SIG-M5 (cell line): ENCODE measurements at places on chromosomes 11 and 22.

- DNase-seq, result no peak
These were observed 16.3 kb upstream of the OR56B1 start for GRCh38 chr11:5719703-5720495.

- DNase-seq, result no peak
These were observed 60.6 kb downstream of the SEZ6L start for GRCh38 chr22:26229910-26230309.

DNA sequence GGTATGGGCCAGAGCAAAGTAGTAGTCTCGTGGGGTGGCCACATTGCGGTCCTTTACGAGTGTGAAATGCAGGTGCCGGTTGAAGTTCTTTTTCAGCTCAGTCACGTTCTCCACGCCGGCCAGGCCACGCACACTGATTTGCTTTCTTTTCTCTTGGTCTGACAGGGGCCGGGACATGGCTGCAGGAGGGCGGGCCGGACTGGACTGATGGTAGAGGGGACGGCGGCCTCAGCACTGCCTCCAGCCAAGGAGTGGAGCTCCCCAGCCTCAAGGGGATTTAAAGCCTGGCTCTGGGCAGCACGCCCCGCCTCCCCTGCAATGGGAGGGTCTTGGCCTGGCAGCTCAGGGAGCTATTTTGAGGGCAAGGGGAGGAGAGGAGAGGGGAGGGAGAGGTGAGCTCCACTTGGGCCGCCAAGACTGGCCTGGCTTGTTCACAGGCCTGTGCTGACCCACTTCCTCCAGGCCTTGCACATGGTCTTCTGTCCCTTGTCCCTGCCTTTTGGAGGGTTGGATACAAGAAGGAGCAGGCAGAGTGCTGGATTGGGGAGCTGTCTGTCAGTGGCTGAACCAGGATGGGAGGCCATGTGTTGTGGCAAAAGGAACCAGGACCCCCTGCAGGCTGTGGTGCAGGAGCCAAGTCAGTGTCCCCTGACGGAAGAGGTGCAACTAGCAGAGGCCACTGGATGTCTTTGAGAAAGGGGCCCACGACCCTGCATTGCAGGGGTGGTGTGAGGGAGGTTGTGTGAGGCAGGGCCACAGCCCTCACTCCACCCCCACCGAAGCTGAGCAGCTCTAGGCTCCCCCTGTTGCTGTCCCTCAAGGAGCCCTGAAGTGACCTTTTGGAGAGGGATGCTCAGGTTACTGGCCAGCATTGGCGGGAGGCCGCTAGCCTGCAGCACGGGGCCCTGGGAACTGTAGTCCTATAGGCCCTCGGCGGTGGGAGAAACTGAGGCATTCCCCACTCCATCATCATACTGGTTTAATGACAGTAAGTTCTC lies at the start of gene PYGM:
Gene PYGM (minus strand): TSS at position 253 of the 998 bp plus-strand sequence. CDS start 76 bp downstream, at position 177.
- DNase-seq, result no peak

DNA sequence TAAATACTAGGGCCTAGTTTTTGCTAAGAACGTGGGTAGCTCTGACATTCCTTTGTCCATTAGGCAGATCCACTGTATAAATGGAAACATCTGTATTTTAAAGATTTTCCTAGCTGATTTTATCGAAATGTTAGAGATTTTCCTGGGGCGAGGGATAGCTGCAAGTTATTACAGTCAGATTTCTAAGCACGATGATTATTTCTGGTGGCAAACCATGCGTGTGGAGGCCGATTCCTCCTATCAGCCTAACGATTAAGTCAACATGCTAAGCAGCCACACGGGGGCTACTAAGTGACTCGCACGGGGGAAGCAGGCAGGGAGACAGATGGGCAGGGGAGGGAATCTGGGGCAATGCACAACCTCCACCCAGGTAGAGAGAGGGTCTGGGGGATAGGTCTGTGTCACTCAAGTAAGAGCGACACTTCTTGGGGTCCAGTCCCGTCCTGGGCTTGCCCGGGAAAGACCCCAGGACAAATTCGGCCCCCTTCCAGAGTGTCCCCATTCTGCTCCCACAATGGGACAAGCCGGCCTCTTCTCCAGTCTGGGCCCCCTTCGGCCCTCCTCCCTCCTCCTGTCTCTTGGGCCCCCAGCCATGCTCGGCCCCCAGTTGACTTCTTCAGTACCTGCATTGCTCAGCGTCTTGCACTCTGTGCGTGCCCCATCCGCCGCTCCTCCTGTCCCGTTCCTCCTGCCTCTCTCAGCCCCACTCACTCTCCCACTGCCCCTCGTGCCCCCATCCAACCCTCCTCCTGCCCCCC lies 571 bp downstream of the C11orf24 start:
- peak; percentile 40 for DNase-seq

DNA sequence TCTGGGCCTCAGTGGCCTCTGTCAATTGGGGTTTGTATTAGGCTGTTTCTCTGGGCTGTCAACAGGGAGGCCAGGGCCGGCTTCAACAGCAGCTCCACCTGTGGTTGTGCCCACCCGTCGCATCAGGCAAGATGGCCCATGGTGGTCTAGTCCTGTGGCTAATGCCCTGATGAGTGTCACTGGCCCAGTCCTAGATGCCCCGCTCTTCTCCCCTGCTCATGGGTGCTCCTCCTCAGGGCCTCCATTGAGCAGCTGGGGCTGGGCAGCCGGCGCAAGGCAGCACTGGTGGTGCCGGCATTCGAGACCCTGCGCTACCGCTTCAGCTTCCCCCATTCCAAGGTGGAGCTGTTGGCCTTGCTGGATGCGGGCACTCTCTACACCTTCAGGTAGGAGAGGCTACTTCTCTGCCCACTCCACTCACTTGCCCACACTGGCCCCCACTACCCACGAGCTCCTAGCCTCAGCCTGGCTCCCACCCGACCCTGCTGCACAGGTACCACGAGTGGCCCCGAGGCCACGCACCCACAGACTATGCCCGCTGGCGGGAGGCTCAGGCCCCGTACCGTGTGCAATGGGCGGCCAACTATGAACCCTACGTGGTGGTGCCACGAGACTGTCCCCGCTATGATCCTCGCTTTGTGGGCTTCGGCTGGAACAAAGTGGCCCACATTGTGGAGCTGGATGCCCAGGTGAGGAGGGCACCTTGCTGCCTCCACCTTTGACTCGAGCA lies 5.4 kb downstream of the LARGE2 start:
- DNase-seq, result no peak

DNA sequence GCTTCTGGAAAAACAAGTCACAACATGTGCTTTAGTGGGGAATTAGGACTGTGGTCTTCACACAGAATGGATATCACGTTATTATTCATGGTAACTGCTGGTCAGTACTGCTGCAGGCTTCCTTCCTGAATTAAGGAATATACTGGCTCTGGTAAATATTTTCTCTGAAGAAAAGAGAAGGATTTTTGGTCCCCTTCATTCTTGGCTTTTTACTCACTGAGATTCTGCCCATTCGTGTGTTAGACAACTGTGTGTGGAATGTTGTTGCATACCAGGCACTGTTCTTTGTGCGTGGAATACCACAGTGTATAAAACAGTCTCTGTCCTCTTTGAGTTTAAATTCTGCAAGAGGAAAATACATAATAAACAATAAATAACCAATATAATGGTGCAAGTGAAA lies 80.3 kb downstream of the ALX4 start:
- DNase-seq, result no peak

DNA sequence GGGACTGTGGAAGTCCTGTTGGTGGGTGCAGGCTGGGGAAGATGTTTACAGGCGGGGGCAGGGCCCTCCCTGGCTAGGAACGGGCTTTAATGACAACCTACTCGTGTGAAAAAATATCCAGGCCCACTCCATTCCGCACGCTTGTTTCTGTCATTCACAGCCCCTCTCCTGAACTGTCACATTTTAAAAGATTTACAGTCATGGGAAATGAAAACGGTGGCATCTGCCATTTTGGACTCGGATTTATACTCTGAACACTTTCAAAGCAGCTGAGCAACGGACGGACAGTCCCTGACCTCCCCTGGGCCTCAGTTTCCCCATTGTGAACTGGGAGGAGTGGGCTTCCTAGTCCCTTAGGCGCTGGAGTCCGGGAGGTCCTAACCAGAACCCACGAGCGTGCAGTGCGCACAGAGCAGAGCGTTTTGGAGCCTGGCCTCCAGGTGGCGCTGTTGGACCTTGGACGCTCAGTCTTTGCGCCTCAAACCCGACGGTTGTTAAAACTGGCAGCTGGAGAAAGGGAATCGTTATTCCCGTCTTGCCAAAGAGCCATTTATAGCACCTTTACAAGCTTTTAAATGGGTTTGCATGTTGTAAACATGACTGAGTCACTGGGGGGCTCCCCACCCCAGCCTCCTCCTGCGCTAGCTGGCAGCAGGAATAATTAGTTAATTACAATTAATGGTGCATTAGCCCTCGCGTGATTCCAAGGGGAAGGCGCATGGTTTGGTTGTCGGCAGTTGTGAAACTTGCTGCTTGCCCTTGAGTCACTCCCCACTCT lies 75.3 kb downstream of the FBLN1 start:
- no peak for DNase-seq

- DNase-seq, result no peak
These were observed 1.7 kb upstream of the LINC01488 start for GRCh38 chr11:69479591-69480271.

GRCh38 chr22:31096657-31097279 lies 10.6 kb downstream of the SELENOM start:
- DNase-seq, result no peak

GRCh38 chr11:111307472-111308108 lies 9.2 kb downstream of the POU2AF3 start:
- no peak for DNase-seq

DNA sequence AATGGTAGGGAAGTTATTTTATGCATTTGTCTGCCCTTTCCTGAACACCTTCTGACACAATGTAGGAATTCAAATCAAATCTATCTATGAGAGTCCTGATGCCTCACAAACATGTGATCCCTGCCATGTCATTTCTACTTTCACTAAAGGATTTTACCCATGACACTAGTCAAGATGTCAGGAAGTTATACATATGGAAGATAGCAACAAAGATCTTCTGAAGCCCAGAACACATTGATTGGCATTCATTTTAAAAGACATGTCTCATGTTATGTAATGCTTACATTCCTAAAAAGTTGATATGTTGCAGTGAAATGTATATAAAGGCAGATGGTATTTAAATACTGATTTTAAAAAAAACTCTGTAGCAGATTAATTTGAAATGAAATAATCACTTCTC lies 61.5 kb downstream of the FAM76B start:
- no peak for DNase-seq

- DNase-seq, result no peak
These were observed 42.8 kb upstream of the SLC37A2 start for GRCh38 chr11:125020342-125020741.

GRCh38 chr11:36023922-36024321 lies 80.1 kb downstream of the LDLRAD3 start:
- DNase-seq, result no peak

DNA sequence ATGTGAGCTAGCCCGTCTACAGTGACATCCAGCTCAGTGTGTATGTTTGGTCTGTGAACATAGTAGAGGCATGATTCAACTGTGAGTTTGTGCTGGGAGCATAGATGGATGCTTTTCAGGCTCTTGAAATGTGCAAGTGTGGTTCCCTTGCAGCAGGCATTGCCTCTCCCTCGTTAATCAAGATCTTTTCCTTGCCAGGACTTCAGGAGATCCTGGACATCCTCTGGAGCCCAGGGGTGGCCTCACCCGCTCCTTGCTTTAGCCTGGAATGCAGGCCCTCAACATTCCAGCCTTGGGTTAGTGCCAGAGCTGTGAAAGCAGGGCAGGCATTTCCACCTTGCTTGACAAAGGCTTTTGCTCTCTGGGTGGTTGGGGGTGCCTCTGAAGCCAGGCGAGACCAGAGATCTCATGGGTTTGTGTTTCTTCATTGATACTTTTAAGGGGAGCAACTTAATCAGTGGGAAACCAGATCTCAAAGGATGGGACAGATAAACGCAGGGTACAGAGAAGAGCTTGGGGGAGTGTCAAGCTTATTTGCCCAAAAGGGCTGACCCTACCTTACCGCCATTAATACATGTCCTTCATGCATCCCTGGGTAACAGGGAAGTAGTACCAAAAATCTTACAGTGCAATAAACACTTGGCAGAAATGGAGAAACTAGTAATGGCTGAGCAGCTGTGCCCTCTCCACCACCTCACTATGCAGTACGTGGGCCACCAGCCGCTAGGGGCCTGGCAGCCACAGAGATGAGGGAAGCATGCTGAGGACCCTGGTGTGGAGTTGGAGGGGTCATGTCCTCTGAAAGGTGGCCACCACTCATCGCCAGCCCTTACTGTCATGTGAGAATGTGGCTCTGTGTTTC lies 72.1 kb downstream of the PTPRJ start:
- no peak for DNase-seq

- no peak for DNase-seq
These were observed 6.2 kb upstream of the NEAT1 start for GRCh38 chr11:65416341-65416824.

DNA sequence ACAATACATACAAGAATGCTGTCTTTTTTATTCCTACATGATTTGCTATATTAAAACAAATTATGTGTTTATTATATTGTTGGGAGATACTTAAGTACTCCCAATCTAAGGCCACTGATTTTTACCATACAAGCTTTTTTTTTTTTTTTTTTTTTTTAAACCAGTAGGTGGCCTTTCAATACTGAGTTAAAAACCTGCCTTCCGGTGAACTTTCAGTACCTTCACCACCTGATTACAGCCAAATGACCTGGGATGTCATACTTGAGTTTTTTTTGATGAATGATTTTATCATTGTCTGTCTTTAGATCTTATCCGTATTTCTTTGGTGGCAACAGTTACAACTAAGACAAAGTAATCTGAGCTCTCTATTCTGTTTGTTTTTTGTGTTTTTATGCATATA lies 94.0 kb upstream of the FOLH1 start:
- DNase-seq, result no peak

- DNase-seq, result no peak
These were observed 18.7 kb upstream of the PPFIA1 start for GRCh38 chr11:70251659-70252321.

GRCh38 chr11:100687054-100687629 lies at the start of gene ARHGAP42:
TSS of gene ARHGAP42 (plus strand) at chr11:100687288. CDS start at chr11:100687679, 391 bp downstream.
- DNase-seq, result no peak

DNA sequence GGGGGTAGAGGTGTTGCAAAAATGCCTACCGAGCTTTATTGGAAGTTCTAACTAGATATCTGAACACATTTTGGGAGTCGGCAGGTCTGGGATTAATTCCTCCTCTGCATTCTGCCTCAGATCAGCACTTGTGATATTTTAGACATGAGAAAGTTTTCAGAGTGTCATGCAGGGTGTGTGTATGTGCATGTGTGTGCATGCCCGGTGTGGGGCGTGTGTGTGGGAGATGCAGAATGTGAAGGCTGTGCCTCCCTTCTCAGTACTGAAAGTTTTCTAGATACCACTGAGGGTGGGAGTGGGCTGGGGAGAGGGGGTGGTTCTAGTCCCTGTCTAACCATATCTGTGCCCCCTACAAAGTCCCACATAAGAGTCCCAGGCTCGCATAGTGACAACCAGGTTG lies 180.0 kb upstream of the NTM start:
- no peak for DNase-seq

DNA sequence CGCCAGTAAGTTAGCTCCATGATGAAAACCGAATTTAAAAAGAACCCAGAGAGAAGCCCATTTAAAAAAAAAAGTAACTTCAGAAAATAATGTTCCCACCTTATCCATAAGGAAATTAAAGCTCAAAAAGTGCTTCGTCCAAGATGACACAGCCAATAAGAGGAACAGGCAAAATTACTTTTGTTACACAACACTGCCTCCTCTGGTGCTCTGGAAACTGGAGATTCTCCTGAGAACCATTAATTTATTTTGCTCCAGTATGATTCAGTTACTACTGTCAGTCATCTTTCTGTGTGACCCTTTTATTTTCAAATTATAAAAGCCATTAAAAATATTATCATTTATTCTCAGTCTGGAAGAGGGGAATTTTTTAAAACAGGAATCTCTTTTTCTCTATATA lies 2.0 kb downstream of the IFT27 start:
- DNase-seq, result no peak

- no peak for DNase-seq
These were observed 56.0 kb upstream of the SHISAL1 start for GRCh38 chr22:44368611-44369292.

- DNase-seq, result no peak
These were observed 28.8 kb downstream of the ZNF70 start for GRCh38 chr22:23722160-23722559.
